Daoy (cell line): ENCODE measurements at places on chromosomes 2 and 18. TPM values are rescaled to one million over a fixed set of nuclear protein-coding genes. Genes with fewer than 3 reads are reported as not detected.

The RALBP1 gene
- total RNA-seq = 38.2 and 39.7 TPM in 2 replicates

The RSAD2 gene
- 3.0 and 5.8 TPM in 2 replicates for total RNA-seq

The DYNAP gene
- not detected in 2 replicates for total RNA-seq

The C1GALT1C1L gene
- total RNA-seq = 0.12 and 1.3 TPM in 2 replicates

The ZNF892 gene
- 1.7 and 5.3 TPM in 2 replicates for total RNA-seq

The LYPD6B gene
- 8.0 and 10.2 TPM in 2 replicates for total RNA-seq

The UPP2 gene
- not detected in 2 replicates for total RNA-seq

The THSD7B gene
- total RNA-seq = not detected in 2 replicates

The KIAA2012 gene
- not detected in 2 replicates for total RNA-seq

The SLC35F5 gene
- 49.8 and 50.1 TPM in 2 replicates for total RNA-seq

The PCARE gene
- total RNA-seq = not detected in 2 replicates

The DNAJC5G gene
- total RNA-seq = not detected in 2 replicates

The WDR75 gene
- 72.5 and 92.4 TPM in 2 replicates for total RNA-seq

The VWA3B gene
- total RNA-seq = 0.77 TPM in 1 of 2 replicates, not detected in the other

The ACMSD gene
- total RNA-seq = not detected in 2 replicates

The DLX1 gene
- 7.3 and 7.4 TPM in 2 replicates for total RNA-seq

The PRSS56 gene
- not detected in 2 replicates for total RNA-seq

The TOGARAM2 gene
- 0.29 TPM in 1 of 2 replicates, not detected in the other for total RNA-seq

The PID1 gene
- total RNA-seq = 6.1 and 7.2 TPM in 2 replicates

The HJURP gene
- 85.5 and 86.3 TPM in 2 replicates for total RNA-seq

The IL1F10 gene
- not detected in 2 replicates for total RNA-seq

The KLHL30 gene
- total RNA-seq = 0.17 TPM in 1 of 2 replicates, not detected in the other

The LYG1 gene
- not detected in 2 replicates for total RNA-seq

The MBOAT2 gene
- 21.0 and 37.4 TPM in 2 replicates for total RNA-seq

The PLA2R1 gene
- total RNA-seq = 0.68 and 1.4 TPM in 2 replicates

The TEX44 gene
- total RNA-seq = not detected in 2 replicates

The EPHA4 gene
- total RNA-seq = 5.1 and 7.5 TPM in 2 replicates

The C2orf80 gene
- not detected in 2 replicates for total RNA-seq

The STON1 gene
- total RNA-seq = 1.7 and 3.3 TPM in 2 replicates

The TMEM247 gene
- total RNA-seq = not detected in 2 replicates

The TMEM37 gene
- total RNA-seq = not detected in 2 replicates

The CDH7 gene
- total RNA-seq = not detected in 2 replicates

The PSMA8 gene
- not detected in 2 replicates for total RNA-seq

The ACTG2 gene
- 0.18 and 0.74 TPM in 2 replicates for total RNA-seq

The NYAP2 gene
- total RNA-seq = not detected in 2 replicates

The ANKRD12 gene
- 7.3 and 11.1 TPM in 2 replicates for total RNA-seq

The SF3B6 gene
- 314 and 397 TPM in 2 replicates for total RNA-seq

The TMEM169 gene
- total RNA-seq = 0.40 and 0.65 TPM in 2 replicates

The GALR1 gene
- total RNA-seq = not detected in 2 replicates

The SLC14A1 gene
- 1.9 and 7.5 TPM in 2 replicates for total RNA-seq

The TDRD15 gene
- 5.2 and 6.7 TPM in 2 replicates for total RNA-seq

The ABCB11 gene
- total RNA-seq = not detected in 2 replicates

The ID2 gene
- 14.3 and 33.0 TPM in 2 replicates for total RNA-seq

The NAT8 gene
- total RNA-seq = not detected in 2 replicates

The REEP1 gene
- total RNA-seq = 4.1 TPM in 2 replicates

The C2orf66 gene
- not detected in 2 replicates for total RNA-seq

The ECEL1 gene
- total RNA-seq = not detected in 2 replicates

The DOK1 gene
- total RNA-seq = 19.8 and 20.6 TPM in 2 replicates

The CCDC150 gene
- total RNA-seq = 12.0 and 12.1 TPM in 2 replicates

The CERKL gene
- 0.29 TPM in 1 of 2 replicates, not detected in the other for total RNA-seq

The TFCP2L1 gene
- 0.51 and 1.3 TPM in 2 replicates for total RNA-seq

The MSH2 gene
- 75.1 and 105 TPM in 2 replicates for total RNA-seq

The PROKR1 gene
- 0.06 TPM in 1 of 2 replicates, not detected in the other for total RNA-seq

The RIT2 gene
- total RNA-seq = not detected in 2 replicates

The MAPK4 gene
- 0.17 TPM in 1 of 2 replicates, not detected in the other for total RNA-seq

The CHN1 gene
- total RNA-seq = 27.4 and 34.4 TPM in 2 replicates
